ENCODE measurements at places on chromosomes 7 and 10. TPM values are rescaled to one million over a fixed set of nuclear protein-coding genes. Genes with fewer than 3 reads are reported as not detected.

PNLIP gene
- total RNA-seq: not detected

KCP gene
- 1.6 TPM for total RNA-seq

- no peak for DNase-seq
These were observed 38.4 kb downstream of the UNCX start for GRCh38 chr7:1271046-1271445.

THSD7A gene
- total RNA-seq: 2.5 TPM

GRCh38 chr7:15682111-15682510 lies 4.4 kb downstream of the MEOX2 start:
- DNase-seq: no peak

DNA sequence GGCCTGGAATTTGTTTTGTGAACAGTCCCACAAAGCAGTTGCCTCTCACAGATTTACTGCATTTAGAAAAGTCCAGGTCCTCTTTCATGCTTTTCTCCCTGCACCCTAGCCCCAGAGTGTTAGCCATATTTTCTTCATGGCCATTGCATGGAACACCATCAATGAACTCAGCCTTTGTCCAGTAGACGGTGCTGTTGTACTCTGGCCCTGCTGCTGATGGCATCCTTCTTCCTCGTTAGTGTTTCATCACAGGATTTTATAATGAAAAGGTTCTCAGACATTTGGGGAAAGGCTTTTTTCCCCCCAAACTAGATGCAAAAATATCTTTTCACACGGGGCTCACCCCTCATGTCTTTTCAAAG lies 93.0 kb upstream of the SLC25A13 start:
- DNase-seq: peak; percentile 29

- no peak for DNase-seq
These were observed 70.6 kb downstream of the FOXL3 start for GRCh38 chr7:360454-361100.

DNA sequence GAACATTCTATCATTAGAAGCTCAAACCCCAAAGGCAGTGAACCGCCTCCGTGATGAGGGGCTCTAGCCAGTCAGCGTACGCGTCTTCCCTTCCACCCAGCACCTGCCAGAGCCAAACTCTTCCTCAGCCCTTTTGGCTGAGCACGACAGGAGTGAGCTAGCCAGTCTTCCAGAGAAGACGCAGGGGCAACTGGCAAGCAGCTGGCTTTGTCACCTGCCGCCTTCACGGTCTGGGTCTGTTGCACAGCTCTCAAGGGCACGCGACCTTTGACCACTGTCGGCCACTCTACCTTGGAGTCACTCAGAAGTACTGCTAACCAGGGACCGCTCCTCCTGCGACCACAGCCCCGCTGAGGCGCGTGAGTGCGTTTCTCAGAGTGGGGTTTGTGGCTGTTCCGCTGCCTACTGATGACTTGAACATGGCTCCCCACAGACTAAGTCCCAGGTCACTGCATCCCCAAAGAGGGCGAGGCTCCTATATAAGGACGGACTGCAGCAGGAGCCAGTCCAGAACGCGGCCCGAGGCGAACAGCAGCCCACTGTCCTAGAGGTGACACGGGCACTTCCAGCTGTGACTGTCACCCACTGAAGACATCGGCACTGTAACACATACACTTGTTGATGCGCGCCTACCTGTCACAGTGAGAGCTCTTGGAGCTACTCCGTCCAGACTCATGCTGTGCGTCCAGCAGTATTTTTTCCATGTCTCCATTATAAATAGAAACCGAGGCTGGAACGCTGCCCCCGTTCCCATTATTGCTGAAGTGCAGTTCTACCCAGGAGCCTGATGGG lies 8.4 kb downstream of the BNIP3 start:
- no peak for DNase-seq

DNA sequence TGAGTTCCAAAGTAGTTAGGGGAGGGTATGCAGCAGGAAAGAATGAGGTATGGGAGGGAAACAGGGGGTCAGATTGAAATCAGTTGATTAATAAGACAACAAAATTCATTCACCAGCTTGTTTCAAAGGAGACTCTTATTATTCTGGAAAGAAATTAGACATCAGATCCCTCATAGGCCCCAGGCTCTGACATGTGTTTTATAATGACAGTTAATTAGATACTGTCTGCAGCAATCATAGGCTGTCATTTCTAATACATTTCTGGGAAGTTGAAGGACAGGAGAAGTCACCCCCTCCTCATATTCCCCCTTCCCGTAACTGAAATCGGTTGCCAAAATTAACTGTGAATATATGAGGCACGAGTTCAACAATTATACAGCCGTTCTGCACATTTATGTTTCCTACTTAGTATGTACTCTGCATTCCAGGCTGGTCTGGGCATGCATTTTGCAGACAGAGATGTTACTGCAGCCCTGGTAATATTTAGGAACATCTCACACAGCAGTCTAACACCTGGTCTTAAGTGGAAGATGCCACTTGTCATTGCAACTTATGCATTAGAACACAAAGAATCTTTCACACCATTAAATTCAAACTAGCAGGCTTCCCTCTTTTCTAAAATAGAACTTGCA lies 355.2 kb upstream of the LRGUK start:
- DNase-seq: no peak

GRCh38 chr10:124300735-124301134 lies 118.0 kb downstream of the OAT start:
- DNase-seq: no peak

- DNase-seq: no peak
These were observed 150.8 kb downstream of the SGMS1 start for GRCh38 chr10:50472914-50473313.

All from fibroblast of the aortic adventitia (primary cell).